ENCODE measurements at places on chromosomes 2 and 18.

GRCh38 chr2:64540615-64541014, 16.5 kb downstream of the AFTPH start:
- no peak for DNase-seq

DNA sequence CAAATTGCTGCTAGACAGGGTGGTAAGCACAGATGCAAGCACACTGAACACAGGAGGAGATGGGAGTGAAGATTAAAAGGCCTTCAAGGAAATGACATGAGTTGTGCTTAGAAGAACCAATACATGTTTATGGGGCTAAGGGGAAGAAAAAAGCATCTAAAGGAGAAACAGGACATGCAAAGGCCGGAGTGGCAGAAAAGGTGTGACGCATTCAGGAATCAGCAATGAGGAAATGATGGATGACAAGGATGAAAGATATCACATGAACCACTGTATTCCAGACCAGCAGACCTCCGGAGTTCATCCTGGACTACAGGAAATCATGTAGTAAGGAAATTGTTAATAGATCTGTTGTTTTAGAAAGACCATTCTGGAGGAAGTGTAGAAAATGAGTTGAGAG, 42.8 kb downstream of the PPP4R1 start:
- no peak for DNase-seq

GRCh38 chr2:55718165-55719008, 24.7 kb upstream of the PNPT1 start:
- peak; percentile 84 for DNase-seq

DNA sequence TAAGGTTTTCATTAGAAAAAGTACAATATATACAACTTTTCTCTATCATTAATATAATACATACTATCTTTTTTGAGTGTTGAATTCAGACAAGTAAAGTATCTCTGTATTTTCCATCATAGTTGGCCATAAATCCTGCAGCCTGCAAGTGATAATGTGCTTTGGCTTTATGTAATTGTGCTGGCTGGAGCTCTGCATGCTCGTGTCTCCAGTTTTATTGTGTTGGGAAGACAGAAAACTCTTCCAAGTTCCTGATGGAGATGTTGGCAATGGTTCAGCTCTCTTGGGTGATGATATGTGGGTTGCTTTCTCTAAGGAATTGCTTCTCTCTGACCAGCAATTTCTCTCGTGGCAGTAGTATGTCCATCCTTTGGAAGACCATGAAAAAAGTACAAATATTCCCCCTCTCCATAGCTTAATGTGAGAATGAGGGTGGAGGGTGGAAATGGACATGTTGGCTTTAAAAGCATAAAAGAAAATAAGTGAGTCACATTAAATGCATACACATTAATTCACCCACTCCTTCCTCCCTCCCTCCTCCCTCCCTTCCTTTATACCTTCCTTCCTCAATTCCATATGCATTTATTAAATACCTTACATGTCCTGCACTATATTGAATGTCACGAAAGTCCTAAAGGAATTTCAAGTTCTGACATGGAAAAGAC, 344.2 kb downstream of the MTX2 start:
- DNase-seq = no peak

GRCh38 chr2:113770929-113771328, 14.5 kb upstream of the SLC35F5 start:
- DNase-seq = no peak

GRCh38 chr2:135030826-135031225, 16.4 kb downstream of the MAP3K19 start:
- no peak for DNase-seq

GRCh38 chr2:98839292-98839691, 96.7 kb downstream of the CRACDL start:
- DNase-seq = no peak

Data from NCI-H2081 (cell line).